ENCODE measurements at places on chromosomes 11 and 22.

GRCh38 chr11:79212741-79213190 is 228.1 kb downstream of the TENM4 start:
- no peak for DNase-seq

DNA sequence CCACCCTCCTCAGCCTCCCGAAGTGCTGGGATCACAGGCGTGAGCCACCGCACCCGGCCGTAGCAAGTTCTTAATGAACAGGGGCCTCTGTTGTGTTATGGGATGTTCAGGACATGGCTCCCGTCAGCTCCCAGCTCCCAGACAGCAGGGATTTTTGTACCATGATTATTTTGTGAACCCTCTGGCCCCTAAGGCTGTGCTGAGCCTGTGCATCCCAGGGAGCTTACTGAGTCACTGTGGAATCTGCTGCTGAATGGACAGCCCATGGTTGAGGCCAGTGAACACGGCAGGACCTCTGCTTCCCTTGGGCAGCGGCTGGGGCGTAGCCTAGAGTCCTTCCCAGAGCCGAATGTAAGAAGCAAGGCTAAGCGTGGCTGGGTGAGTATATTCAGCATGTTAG is 245.2 kb downstream of the NTM start:
- no peak for DNase-seq

DNA sequence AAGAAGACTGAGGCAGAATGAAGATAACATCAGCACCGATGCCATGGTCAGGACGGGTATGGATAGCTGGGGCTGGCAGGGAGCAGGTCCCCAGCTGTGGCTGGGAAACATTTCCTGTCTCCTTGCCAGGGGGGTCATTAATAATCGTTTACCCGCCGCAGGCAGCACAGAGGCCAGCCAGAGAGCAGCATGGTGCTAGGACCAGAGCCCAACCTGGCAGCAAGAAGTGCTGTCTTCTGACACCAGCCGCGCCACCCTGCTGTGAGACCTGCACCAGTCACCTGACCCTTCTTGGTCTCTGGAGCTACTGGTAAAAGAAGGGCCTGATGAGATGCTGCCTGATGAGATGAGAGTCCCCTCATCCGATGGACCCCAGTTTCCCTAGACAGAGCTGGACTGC is 36.3 kb downstream of the PDE2A start:
- DNase-seq, result no peak

DNA sequence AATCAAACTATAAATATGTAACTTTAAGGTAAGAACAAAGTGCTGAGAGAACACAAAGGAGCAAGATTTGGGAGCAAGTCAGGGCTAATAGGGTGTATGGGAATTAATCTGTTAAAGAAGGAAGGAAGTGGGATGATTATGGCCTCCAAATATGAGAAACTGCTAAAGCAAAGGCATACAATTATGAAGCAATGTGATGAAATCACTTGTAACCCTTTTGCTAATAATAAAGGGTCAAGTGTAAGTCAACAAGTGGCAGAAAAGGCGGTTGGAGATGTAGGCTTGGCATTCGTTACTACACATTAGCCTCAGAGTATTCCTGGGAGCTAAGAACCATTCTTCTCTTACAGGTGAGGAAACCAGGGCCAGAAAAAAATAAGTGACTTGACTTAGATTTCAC is 1002.3 kb upstream of the TENM4 start:
- DNase-seq, result no peak

DNA sequence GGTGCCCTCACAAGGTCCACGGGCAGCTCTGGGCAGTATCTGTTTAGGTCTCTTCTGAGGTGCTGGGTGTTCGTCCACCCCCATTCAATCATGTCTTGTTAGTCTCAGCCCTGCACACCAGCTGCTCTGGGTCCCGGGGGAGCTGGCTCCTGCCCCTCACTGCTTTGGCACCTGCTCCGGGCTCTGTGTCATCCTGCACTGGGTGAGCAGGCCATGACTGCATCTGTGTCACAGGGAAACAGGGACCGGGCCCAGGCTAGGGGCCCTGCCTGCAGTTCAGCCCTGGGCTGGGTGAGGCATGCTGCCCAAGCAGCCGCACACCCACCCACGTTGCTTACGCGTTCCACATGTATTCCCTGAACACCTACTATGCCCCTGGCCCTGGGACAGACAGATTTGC is 43.9 kb downstream of the ELFN2 start:
- no peak for DNase-seq

GRCh38 chr11:99068832-99069231 is 48.1 kb downstream of the CNTN5 start:
- DNase-seq, result no peak

GRCh38 chr22:43409800-43410199 is 2.0 kb upstream of the MPPED1 start:
- no peak for DNase-seq

- DNase-seq, result no peak
Observed at GRCh38 chr22:20583471-20583922, 76.1 kb downstream of the MED15 start.

DNA sequence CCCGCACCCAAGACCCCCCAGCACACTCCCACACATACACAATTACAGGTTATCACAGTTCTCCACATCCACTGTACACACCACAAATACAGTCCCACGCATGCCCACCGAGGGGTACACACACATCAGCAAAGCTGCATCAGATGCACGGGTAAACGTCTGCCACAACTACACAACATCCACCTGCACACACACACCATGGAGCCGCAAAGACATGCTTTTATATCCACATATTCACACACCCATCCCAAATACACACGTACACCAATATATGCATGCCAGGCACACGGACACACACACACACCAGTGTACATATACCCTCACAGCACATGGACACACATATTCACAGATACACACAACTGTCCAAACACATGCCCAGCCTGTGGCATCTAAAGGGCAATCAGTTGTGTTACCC is 5.4 kb upstream of the KCNJ4 start:
- DNase-seq, result no peak

- no peak for DNase-seq
Observed at GRCh38 chr11:15835788-15836411, 520.4 kb downstream of the SOX6 start.

DNA sequence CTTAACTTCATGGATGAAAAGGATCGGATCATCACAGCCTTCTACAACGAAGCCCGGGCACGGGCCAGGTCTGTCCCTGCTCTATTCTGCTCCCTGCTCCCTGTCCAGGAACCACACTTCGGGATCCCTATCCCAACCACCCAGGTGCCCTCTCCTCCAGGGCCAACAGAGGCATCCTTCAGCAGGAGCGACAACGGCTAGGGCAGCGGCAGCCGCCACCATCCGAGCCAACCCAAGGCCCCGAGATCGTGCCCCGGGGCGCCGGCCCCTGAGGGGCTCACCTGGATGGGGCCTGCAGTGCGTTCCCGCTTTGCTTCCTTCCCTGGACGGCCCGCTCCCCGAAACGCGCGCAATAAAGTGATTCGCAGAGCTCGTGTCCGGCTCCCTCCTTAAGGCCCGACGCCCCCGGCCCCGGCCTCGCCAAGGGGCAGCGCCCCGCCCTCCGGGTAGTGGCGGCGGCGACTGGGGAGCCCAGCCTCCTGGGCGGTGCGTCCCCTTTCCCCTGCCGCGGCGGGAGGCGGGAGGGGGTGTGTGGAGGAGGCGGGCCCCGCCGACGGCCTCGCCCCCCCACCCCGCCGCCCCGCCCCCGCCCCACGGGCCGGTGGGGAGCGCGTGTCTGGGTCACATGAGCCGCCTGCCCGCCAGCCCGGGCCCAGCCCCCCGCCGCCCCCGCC is at the start of gene VEGFB:
Gene VEGFB, plus strand, starts transcription at position 672 of the 674 bp plus-strand sequence. CDS start 250 bp downstream, outside the sequence.
- no peak for DNase-seq

DNA sequence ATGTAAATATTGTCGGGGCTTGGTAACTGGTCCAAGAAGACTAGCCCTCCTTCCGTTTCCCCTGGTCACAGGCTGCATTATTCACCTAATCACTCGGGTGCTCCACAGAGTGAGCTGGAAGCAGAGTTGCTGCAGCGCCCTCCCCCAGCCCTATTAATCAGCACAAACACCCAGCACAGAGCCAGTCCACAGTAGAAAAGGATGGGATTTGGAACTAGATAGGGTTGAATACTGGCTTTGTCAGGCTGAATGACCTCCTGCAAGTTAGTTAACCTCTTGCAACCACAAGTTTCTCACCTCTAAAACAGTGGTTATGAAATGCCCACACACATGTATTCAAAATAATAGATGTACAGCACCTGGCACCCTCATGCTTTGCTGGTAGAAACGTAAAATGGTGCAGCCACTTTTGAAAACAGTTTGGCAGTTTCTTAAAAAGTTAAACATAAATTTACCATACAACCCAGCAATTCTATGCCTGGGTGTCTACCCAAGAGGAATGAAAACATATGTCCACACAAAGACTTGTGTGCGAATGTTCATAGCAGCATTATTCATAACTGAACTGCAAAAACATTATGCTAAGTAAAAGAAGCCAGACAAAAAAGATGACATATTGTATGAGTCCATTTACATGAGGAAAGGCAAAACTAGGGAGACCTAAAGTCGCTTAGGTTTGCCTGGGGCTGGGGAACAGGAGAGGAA is 31.7 kb upstream of the APLP2 start:
- DNase-seq, result no peak

- DNase-seq, result no peak
Observed at GRCh38 chr11:131186629-131187101, 183.8 kb upstream of the NTM start.
